CD8-positive, alpha-beta memory T cell (primary cell): ENCODE measurements at places on chromosomes 16 and 17. TPM values are rescaled to one million over a fixed set of nuclear protein-coding genes. Genes with fewer than 3 reads are reported as not detected.

DNA sequence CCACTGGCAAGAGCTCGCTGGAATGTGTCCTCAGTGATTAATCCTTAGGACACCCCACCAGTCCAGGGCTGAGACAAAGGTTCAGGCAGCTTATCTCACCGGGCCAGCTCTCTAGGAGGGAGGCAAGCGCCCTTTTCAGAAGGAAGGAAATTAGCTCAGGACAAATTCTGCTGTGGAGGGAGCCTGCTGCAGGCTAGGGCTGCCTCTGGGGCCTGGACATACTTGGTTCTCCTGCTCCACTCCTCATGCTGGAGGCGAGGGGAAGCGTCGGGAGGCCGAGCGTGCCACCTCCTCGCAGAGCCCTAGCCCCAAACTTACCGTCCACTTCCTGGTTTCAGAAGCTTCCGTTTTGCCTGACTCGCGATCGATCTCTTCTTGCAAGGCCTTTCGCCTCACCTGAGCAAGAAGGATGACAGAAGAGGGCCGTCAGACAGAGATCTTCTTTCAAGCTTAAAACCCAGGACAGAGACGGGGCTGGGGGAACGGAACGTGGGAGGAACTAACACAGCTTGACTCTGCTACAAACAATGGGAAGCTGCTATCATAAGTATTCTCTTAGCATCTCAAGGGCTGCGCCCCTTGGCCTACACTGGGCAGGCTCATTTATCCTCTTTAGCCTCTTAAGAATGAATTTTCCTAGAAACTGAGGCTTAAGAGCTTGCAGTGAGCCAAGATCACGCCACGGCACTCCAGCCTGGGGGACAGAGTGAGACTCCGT lies 7.7 kb downstream of the KNOP1 start:
- no peak for DNase-seq
- H3K27ac ChIP-seq: no peak overlapping the region
- H3K4me3 ChIP-seq: no peak overlapping the region
- H3K27me3 ChIP-seq: no peaks in the 10 kb centered on the region
- H3K36me3 ChIP-seq: peaks cover 13% of the 10 kb centered on the region

DNA sequence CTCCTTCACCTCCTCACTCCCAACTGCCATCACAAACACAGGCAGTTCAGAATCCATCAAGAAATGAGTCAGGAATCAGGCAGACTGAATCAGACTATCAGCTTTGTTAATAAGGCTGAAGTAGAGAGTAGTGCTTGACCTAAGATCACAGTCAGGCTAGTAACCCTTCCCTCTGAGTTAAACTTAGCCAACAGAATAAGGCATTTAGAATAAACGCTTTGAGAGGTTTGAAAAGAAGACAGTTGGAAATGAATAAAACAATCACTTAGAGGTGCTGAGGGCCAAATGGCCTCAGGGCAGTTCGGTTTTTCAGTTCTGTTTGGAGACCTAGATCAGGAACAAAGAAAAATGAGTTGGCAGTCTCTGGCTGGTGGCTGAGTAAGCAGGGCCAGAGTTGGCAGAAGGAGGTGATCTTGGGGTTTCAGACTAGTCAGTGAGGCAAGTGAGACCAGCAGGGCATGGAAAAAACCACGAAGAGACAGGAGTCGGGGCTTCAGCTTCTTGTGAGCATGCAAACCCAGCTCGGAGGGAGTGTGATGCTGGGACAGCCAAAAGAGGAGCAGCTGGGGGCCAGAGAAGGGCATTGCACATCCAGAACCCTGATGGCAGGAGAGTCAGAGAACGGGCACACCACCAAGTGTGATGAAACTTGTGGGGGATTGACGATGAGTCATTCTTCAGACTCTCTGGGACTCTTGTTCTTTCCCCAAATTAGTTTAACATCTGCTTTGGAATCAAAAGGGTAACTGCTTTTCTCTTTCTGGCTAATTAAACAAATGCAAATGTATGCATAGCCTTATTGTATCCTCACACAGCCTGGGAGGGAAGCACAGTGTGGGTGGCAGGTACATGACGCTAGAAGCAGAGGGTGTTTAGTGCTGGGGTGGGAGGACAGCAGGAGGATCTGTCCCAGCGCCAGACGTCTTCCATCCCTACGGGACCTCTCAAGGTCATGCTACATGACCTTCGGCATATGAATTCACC lies 54.8 kb downstream of the SPECC1 start:
- no peaks in the 10 kb centered on the region for H3K36me3 ChIP-seq
- H3K4me3 ChIP-seq: no peak overlapping the region
- no peaks in the 10 kb centered on the region for H3K27me3 ChIP-seq
- no peaks in the 10 kb centered on the region for H3K4me1 ChIP-seq
- DNase-seq: no peak

PVALEF gene
- total RNA-seq: not detected

DNA sequence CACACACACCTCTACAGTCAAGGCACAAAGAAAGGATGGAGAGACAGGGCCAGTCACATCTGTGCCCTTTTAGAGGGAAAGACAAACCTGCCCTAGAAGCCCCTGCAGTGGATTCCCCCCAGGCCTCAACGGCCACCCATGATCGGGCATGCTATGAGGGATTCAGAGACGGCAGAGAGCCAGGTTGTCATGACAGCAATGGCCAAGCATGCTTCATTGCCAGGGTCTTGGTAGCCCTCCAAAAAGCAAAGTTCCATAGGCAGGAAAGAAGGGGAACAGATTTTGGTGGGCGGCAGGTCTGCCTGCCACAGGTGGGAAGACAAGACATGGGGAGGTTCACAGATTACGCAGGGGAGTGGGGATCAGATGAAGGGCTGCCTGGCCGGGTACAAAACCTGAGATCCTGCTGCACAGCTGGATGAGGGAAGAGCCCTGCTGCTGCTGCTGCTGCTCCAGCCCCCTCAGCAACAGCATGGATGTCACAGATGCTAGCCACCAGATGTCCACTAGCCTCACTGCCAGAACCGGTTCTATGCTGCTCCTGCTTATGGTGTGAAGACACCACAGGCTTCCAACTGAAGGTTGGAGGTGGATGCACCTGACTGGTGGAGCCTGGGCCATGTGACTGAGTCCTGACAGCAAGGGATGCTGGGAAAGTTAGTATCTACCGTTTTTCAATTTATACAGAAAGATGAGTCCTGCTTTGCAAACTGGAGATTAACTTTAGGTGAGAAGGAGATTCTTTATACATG lies 17.8 kb downstream of the ACTG1 start:
- no peak for DNase-seq
- no peaks in the 10 kb centered on the region for H3K27me3 ChIP-seq
- H3K36me3 ChIP-seq: no peaks in the 10 kb centered on the region
- no peaks in the 10 kb centered on the region for H3K4me1 ChIP-seq
- no peak overlapping the region for H3K4me3 ChIP-seq
- H3K27ac ChIP-seq: no peak overlapping the region

- peak; percentile 64 for DNase-seq
- H3K4me1 ChIP-seq: peaks cover 20% of the 10 kb centered on the region
- no peaks in the 10 kb centered on the region for H3K36me3 ChIP-seq
- H3K27me3 ChIP-seq: no peaks in the 10 kb centered on the region
Measured at GRCh38 chr17:75077496-75078283, 10.1 kb upstream of the SLC16A5 start.

GRCh38 chr16:57797526-57798266 lies 4.6 kb downstream of the KIFC3 start:
- DNase-seq: no peak
- H3K36me3 ChIP-seq: no peaks in the 10 kb centered on the region
- no peak overlapping the region for H3K4me3 ChIP-seq
- no peaks in the 10 kb centered on the region for H3K27me3 ChIP-seq

MT1F gene
- 18.6 TPM for total RNA-seq

GRCh38 chr16:61877436-61877835 lies 158.8 kb downstream of the CDH8 start:
- H3K27me3 ChIP-seq: no peaks in the 10 kb centered on the region
- H3K4me3 ChIP-seq: no peak overlapping the region
- no peak for DNase-seq
- no peaks in the 10 kb centered on the region for H3K4me1 ChIP-seq

- H3K4me1 ChIP-seq: peaks cover 10% of the 10 kb centered on the region
- no peak overlapping the region for H3K27ac ChIP-seq
- H3K36me3 ChIP-seq: no peaks in the 10 kb centered on the region
- no peak for DNase-seq
- H3K27me3 ChIP-seq: no peaks in the 10 kb centered on the region
Measured at GRCh38 chr17:73564843-73565242, 79.4 kb downstream of the SDK2 start.

DNA sequence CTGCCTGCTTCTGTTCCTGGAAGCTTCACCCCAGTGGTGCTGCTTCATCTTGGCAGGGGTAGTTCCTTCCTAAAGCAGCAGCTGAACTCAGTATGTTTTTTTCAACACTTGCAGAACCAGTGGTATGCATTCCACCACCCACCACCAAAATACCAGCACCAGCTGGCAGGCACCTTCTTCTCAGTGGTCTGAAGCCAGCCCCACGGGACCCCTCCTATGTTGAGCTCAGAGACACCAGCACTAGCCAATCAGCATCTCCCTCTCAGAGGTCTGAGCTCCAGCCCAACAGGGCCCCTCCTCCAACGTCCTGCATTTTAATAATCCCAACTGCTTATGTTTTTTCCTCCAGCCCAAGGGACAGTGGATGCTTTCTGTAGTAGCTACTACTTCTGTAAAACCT lies 299.6 kb upstream of the CCL2 start:
- no peak overlapping the region for H3K4me3 ChIP-seq
- DNase-seq: no peak
- no peaks in the 10 kb centered on the region for H3K4me1 ChIP-seq
- H3K27ac ChIP-seq: no peak overlapping the region

PCYT2 gene
- 30.3 TPM for total RNA-seq

- peaks cover 11% of the 10 kb centered on the region for H3K27me3 ChIP-seq
- no peak overlapping the region for H3K4me3 ChIP-seq
- DNase-seq: no peak
- no peaks in the 10 kb centered on the region for H3K36me3 ChIP-seq
- no peaks in the 10 kb centered on the region for H3K4me1 ChIP-seq
Measured at GRCh38 chr17:72624226-72624625, 468.3 kb downstream of the SLC39A11 start.

HOXB1 gene
- not detected for total RNA-seq

DNA sequence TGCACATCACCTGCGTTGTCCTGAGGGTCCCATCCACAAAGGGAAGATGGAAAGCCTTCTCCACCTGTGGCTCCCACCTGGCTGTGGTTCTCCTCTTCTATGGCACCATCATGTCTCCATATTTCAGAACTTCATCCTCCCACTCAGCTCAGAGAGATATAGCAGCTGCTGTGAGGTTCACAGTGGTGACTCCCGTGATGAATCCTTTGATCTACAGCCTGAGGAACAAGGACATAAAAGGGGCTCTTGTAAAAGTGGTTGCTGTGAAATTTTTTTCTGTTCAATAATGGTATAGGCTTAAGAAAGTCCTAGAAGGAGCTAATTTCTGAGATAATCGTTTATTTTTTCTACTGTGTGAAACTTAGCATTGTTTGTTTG lies 18.7 kb downstream of the ZNF200 start:
- H3K27ac ChIP-seq: no peak overlapping the region
- no peaks in the 10 kb centered on the region for H3K27me3 ChIP-seq
- no peak for DNase-seq
- no peaks in the 10 kb centered on the region for H3K36me3 ChIP-seq
- H3K4me3 ChIP-seq: peak overlapping the region; percentile 17

DNA sequence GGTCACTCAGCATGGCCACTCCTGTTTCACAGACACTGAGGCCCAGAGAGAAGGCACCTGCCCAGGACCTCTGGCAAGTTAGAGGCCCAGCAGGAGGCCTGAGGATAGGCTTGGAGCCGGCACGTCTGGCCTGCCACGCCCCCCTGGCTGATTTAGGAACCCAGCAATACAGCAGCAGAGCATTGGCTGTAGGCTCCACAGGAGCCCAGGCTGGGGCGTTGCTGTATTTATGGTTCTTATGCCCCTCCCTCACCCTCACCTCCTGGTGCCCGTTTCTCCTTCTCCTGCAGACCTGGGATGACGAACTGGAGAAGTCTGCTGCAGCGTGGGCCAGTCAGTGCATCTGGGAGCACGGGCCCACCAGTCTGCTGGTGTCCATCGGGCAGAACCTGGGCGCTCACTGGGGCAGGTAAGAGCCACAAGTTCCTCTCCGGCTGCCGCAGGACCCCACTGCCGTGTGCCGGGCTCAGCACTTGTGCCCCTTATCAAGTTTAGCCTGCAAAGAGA lies 25.8 kb downstream of the CRISPLD2 start:
- H3K27me3 ChIP-seq: peaks cover 6% of the 10 kb centered on the region
- H3K4me1 ChIP-seq: no peaks in the 10 kb centered on the region
- no peak overlapping the region for H3K27ac ChIP-seq
- no peak for DNase-seq
- H3K4me3 ChIP-seq: no peak overlapping the region

DNA sequence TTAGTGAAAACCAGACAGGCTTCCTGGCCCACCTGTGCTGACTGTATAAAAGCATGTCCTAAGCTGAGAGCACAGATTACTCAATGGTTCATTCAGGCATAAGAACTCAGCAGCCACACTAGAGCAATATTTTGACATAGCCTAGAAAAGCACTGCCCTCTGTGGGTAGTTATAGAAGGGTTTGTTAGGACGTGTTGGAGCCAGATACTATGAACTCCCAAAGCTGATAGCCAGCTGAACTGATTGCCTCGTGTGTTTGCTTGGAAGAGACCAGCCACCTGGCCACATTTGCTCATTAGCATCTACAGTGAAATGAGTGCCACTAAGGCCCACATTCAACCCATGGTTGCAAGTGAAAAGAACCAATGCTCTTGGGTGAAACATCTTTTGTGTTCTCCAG lies 30.8 kb upstream of the ABCA5 start:
- H3K4me1 ChIP-seq: no peaks in the 10 kb centered on the region
- H3K36me3 ChIP-seq: no peaks in the 10 kb centered on the region
- no peak overlapping the region for H3K4me3 ChIP-seq
- no peak for DNase-seq

- no peak for DNase-seq
- no peak within 1 kb of the TSS for H3K4me3 ChIP-seq
- peaks cover 40% of the 10 kb centered on the region for H3K27me3 ChIP-seq
- H3K27ac ChIP-seq: no peak within 1 kb of the TSS
- H3K4me1 ChIP-seq: peaks cover 9% of the 10 kb centered on the region
- H3K36me3 ChIP-seq: no peaks in the 10 kb centered on the region
Measured at GRCh38 chr16:56669005-56669839, at the start of gene MT1H. MT1H (plus strand) TSS chr16:56669814; CDS start chr16:56669885, 71 bp downstream.

- H3K27me3 ChIP-seq: peaks cover 53% of the 10 kb centered on the region
- DNase-seq: no peak
- H3K27ac ChIP-seq: no peak overlapping the region
- H3K36me3 ChIP-seq: no peaks in the 10 kb centered on the region
Measured at GRCh38 chr17:48757524-48757961, 29.0 kb upstream of the HOXB13 start.

DNA sequence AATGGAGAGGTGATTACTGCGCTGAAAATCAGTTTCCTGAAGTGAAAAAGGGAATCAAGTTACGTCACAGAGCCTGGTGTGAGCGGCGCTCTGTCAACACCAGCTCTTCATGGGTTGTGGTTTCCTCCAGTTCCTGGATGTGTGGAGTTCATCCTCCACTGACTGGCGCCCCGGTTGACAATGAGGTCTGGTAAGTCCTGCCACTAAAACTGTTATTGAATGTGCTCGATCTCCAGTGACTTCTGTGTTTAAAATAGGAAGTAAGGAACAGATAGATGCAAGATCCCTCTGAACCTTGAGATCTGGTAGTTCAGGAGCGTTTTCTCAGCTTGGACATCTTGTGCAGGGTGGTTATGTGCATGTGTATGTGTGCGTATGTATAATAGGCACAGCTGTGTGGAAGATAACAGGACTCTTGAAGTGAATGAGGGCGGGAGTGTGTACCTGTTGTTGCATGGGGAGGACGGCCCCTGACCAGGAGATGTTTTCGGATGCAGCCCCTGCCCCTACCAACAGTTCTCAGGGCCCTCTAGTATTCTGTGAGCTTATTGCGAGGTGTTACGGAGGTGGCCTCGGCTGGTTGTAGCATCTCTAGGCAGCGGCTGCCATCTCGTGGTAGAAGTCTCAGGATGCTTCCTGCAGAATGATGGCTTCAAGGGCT lies 22.0 kb upstream of the GOT2 start:
- no peaks in the 10 kb centered on the region for H3K36me3 ChIP-seq
- H3K4me1 ChIP-seq: peaks cover 5% of the 10 kb centered on the region
- no peak overlapping the region for H3K27ac ChIP-seq
- peak overlapping the region; percentile 41 for H3K4me3 ChIP-seq
- no peaks in the 10 kb centered on the region for H3K27me3 ChIP-seq
